Activated CD8-positive, alpha-beta T cell treated with anti-CD3 and anti-CD28 coated beads for 36 hours (primary cell): ENCODE measurements at places on chromosomes 3 and 15.
A peak's percentile ranks its signal among the peaks of the same experiment; 100 is the strongest.

DNA sequence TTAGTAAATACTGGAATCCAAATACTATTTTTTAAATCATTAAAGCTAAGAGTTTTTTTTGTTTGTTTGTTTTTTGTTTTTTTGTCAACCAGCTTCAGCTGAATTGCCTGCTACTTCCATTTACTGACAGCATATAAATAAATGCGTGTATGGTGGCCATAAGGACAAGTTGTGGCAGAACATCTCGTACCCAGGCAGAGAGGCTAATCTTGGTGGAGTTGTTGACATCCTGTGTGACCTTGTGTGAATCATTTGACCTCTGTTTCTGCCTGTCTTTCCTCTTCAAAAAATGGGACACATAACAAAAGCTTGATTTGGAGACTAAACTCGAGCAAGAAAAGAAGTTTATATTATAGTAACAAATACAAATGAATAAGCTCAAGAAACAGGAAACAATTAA, 734.2 kb downstream of the MCTP2 start:
- no peak for DNase-seq

DNA sequence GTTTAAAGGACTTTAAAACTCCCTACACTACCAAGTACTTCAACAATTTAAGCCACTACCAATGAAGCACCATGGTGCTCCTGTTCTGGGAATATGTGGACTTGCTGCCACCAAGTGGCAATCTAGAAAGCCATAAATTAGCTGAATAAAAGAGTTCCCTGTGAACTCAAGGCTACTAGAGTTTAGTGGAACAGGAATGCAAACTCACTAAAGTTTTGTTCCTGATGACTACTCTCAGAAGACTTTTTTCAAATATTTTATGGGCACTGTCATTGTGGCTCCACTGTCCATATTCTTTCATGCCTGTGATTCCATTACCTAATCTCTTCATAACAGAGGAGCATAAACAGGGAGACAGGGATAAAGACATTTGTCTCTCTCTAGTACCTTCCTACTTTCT, 63.9 kb downstream of the TMCC1 start:
- peak; percentile 32 for DNase-seq

DNA sequence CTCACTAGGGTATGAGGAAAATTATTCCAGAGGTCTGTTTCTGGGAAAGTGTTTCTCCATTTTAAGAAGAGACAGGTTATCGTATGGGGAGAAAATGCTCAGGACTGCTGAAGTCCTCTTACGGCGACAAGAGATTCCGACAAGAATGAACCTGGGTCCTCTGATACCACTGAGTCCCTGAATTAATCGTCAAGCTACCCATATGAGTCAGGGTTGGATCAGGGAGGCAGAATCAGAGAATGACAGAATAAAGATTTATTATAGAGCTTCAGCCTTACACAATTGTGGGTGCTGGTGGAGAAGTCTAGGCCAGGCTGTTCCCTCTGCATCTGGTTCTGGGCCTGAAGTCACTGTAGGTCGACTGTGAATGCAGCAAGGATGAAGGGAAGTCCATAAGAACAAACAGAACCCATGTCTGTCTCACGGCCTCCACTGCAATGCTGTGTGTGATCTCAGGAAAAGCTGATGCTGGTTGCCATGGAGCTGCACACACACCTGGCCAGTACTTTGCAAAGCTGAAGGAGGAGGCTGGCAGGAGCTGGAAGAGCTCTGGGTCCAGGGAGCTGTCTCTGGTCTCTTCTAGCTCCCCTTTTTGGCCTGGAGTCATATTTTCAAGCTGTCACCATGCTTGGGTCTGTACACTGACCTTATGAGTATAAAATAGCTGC, 83.9 kb downstream of the HHLA2 start:
- DNase-seq: no peak

- DNase-seq: no peak
Observed at GRCh38 chr3:159872374-159873109, 116.1 kb upstream of the IL12A start.

DNA sequence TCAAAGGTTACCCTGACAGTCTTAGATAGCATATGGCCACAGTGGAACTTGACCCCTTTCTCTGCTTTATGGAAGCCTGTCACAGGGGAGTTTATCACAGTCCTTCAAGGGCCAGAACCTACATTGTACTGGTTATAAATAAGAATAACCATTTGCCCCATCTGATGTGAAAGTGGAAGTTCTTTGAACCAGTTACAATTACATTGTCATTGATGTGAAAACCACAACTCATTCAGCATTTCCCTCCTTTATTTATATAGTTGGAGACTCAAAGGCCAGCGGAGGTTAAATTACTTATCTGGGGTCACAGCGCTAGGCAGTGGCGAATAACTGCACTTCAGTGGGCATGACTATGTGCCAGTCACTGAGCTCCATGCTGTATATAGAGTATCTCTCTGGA, 60.5 kb upstream of the TBC1D5 start:
- no peak for DNase-seq

DNA sequence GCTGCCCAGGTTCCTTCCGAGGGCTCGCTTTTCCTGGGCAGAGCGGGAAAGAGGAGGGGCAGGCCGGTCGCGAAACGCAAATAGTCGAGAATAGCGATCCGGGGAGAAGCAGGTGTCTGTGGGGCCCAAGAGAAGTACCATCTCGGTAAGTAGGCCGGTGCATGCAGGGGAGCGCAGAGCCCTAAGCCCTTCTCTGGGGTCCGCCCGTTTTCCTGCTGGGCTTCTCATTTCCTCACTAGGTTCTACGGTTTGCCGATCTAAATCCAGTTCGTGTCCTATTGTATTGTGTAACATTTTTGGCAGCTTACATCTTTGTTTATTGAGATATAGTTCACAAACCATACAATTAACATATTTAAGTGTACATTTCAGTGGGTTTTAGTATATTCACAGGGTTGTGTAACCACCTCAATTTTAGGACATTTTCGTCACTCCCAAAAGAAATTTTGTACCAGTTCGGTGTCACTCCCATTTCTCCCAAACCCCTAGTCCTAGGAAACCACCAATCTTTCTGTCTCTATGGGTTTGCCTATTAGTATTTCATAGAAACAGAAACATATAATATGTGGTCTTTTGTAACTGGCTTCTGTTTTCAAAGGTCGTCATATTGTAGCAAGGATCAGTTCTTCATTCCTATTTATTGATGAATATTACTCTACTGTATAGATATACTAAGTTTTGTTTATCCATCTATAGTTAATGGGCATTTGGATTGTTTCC, 6.8 kb upstream of the TRIM69 start:
- DNase-seq: peak; percentile 59

- DNase-seq: no peak
Observed at GRCh38 chr3:69784954-69785514, 45.8 kb downstream of the MITF start.

DNA sequence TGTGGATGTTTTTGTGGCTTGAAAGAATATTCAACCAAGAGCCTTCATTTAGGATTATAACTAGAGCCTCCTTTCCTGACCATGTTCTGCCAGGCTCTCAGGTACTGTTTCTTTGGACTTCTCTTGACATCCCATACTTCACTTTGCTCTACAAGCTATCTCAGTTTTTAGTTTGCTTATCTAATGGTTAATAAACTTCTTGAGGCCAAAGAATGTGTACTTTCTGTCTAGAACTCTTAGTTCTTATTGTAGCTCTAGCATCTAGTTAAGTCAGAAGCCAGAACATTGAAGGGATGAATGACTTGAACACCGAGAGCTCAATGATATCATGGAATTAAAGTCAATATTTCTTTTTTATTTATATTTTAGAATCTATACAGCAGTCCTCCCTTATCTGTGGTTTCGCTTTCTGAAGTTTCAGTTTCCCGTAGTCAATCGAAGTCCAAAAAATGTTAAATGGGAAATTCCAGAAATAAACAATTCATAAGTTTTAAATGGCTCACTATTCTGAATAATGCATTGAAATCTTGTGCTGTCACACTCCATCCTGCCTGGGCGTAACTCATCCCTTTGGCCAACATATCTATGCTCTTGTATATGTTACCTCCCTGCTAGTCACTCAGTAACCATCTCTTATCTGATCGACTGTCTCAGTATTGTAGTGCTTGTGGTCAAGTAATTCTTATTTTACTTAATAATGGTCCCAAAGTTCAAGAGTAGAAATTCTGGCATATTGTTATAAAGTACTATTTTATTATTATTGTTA, 368.6 kb upstream of the RBMS3 start:
- DNase-seq: no peak

GRCh38 chr3:71784914-71785531, at the start of gene PROK2:
TSS of gene PROK2 (minus strand) at chr3:71785148. CDS start at chr3:71785052, 96 bp downstream.
- DNase-seq: peak; percentile 58
